ENCODE measurements at places on chromosomes 7 and 10. TPM values are rescaled to one million over a fixed set of nuclear protein-coding genes. Genes with fewer than 3 reads are reported as not detected.

- no peak for DNase-seq
Observed at GRCh38 chr10:69486922-69487730, 35.9 kb downstream of the TSPAN15 start.

GRCh38 chr10:121886997-121887622 is 40.7 kb downstream of the ATE1 start:
- DNase-seq: peak; percentile 80

GRCh38 chr10:44786286-44786850 is 124.8 kb upstream of the TMEM72 start:
- DNase-seq: peak; percentile 57

DNA sequence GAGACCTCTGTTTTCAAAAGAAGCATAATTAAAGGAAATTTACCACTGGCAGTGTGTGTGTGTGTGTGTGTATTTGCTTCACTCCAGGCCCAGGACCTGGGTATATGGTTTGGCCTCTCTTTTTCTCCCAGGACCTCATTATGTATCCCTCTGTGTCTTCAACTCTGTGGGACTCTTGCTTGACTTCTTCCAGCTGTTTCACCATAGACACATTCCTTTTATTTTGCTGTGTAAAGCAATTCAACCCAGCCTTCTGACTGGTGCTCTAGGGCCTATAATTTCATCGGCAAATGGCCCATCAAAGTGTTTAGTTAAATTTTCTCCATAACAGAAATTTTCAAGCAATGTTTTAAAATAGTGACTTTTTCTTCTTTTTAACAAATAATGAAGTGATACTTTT is 954.3 kb downstream of the CNTNAP2 start:
- no peak for DNase-seq

DNA sequence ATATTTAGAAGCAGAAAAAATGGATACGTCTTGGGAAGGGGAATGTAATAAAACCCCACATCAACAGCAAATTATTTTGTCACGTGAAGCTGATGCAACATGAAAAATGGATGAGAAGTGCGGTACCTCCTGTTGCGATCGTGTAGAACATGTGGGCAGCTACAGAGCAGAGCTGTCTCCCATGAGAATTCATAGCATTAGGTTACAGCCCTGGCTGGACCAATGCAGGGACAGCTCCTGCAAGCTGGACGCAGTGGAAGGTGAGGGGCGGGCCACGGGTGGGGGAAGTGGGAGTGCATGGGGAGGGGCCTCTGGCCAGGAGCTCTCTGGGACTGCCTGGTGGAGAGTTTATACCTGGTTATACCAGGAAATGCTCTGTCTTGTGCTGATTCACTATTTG is 120.3 kb downstream of the GATA3 start:
- DNase-seq: peak; percentile 80

- DNase-seq: no peak
Observed at GRCh38 chr10:52836816-52837215, 64.2 kb upstream of the MBL2 start.

- DNase-seq: no peak
Observed at GRCh38 chr7:157560258-157560654, 223.5 kb downstream of the DNAJB6 start.

- DNase-seq: no peak
Observed at GRCh38 chr10:13161857-13162271, 506 bp downstream of the MCM10 start.

GRCh38 chr7:151402029-151402835 is 7.6 kb downstream of the WDR86 start:
- no peak for DNase-seq

DNA sequence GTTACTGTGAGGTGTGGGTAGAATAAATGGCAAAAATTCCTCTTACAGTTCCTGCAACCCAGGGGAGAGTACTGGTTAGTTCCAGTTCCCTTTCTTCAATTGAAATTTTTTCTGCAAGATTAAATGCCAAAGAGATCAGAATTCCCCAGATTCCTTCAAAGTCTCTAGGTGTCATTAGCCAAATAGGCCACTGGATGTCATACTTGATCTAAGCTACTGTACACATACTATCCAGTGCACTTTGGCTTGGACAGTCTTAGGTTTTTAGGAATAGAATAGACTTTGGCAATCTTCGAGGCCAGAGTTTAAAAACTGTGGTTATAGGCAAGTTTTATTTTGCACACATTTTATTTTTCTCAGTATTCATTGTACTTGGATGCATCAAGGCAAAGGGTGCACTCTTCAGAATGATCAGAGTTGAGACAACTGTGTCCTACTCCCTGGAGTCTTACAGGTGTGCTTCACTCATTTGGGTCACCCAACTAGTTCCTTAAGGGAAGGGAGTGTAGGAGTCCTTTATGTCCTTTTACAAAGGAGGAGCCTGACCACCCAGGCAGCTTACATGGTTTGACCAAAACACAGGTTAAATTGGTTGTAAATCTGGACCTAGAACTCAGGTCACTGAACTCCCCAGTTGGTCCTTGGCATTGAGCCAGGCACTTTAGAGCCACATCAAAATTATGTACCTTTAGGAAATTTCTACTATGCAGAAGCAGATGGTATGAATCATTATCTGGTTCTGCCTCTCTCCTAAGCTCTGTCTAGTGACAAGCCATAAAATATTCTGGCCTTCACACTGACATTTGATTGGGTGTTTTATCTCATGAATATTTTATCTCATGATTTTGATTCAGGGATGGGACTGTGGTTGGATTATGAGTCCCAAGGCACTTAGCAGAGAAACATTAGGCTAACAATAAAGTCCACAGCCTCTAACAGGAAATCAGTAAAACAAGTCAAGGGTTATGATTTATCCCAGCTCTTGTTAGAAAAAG is 49.5 kb downstream of the ASAH2B start:
- peak; percentile 44 for DNase-seq

DNA sequence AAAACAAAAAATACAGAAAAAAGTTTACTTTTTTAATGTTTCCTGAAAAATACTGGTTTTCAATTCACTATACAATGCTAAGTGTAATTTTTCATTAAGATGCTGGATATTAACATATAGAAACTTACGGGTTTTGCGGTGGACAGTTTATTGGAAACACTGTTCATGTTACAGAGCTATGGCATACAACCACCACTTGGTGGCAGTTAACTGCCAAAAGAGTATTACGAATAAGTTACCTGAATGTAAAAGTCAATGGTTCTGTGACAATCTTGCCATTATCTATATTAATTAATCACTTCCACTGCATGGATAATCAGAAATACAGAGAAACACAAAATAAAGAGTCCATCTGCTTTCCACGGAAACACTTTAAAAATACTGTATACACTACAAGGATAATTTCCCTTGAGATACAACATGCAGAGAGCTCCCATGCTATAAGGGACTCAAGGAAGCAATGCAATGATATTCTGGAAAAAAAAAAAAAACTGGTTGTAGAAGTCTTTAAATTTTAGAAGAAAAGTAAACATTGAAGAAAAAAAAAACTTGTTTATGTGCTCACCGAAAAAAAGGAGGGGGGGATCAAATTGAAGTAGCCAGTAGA is 97.0 kb downstream of the TPK1 start:
- no peak for DNase-seq

DNA sequence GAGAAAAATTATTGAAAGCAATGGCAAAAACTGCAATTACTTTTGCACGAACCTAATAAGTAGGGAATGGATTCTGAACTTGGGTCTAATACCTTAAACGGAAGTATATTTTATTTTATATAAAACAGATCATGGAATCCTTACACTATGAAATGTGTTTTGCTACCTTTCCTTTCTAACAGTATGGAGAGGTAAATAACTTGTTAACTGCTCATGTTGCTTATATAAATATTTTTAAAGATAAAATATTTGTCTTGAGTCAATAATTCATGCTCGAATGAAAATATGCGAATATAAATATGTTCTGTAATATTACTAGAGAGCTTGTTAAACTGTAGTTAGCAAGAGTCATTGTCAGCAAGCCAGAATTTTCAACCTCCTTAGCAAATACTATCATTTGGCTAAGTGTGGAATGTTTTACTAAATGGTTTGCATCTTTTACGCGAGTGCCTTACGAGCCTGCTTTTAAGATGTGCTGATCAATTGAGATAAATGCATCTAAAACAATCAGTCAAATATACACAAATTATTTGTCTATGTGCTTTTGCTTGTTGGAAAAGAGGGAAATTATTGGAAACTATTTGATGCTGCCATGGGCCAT is 5.9 kb downstream of the GNAT3 start:
- no peak for DNase-seq

GRCh38 chr10:114181971-114182370 is 2.8 kb downstream of the TDRD1 start:
- DNase-seq: no peak

GRCh38 chr10:60591119-60591518 is 187.2 kb upstream of the CDK1 start:
- no peak for DNase-seq

GCK gene
- 1.0 TPM for polyA plus RNA-seq

PIK3AP1 gene
- polyA plus RNA-seq: 6.5 TPM

AGAP5 gene
- 3.8 TPM for polyA plus RNA-seq

GOT1 gene
- 241 TPM for polyA plus RNA-seq

ITPRID1 gene
- polyA plus RNA-seq: not detected

All from kidney (tissue), 22 donors.